ENCODE measurements at places on chromosomes 3 and 15.

DNA sequence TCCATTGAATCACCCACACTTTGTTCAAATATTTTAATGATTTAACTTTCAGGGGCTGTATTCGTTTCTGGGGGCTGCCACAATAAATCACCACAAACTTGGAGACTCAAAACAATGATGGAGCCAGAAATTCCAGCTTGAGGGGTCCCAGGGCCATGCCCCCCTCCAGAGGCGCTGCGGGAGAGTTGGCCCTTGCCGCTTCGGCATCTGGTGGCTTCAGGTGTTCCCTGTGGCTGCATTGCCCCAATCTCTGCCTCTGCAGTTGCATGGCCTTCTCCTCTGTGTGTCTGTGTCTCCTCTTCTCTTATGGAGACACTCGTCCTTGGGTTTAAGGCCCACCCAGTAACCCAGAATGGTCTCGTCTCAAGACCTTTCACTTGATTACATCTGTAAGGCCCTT lies 144.7 kb downstream of the CHSY1 start:
- DNase-seq, result no peak

GRCh38 chr3:62803276-62803675 lies 71.9 kb downstream of the CADPS start:
- no peak for DNase-seq

GRCh38 chr15:68407886-68408881 lies 23.8 kb downstream of the ITGA11 start:
- no peak for DNase-seq

- DNase-seq, result no peak
Observed at GRCh38 chr3:66377800-66378199, 123.0 kb downstream of the LRIG1 start.

DNA sequence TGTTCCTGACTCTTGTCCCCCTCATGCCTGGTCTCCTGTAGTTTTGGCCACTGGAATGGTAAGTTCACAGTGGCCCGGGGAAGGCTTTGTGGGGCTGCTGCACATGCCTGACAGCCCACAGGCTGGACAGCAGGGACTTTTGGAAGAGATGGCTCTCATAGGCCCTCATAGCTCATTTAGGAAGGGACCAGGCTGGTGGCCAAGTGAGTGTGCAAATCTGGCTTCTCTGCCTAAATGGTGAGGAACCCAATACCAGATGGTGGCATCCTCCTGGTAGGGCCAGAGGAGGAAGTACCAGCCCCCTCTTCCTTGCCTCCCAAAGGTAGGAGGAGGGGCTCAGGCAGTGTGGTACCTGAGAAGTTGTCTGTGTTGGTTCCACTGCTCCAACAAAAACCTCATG lies 25.6 kb downstream of the ALPK3 start:
- no peak for DNase-seq

DNA sequence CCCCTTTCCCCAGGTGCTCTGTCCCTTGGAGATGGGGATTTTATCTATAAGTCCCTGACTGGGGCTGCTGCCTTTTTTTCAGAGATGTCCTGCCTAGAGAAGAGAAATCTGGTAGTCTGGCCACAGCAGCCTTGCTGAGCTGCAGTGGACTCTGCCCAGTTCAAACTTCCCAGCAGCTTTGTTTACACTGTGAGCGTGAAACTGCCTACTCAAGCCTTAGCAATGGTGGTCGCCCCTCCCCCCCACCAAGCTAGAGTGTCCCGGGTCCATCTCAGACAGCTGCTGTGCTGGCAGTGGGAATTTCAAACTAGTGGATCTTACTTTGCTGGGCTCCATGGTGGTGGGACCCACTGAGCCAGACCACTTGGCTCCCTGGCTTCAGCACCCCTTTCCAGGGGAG lies 38.9 kb downstream of the TMEM266 start:
- DNase-seq, result no peak

GRCh38 chr15:66936109-66936860 lies 129.1 kb upstream of the SMAD3 start:
- DNase-seq, result no peak

DNA sequence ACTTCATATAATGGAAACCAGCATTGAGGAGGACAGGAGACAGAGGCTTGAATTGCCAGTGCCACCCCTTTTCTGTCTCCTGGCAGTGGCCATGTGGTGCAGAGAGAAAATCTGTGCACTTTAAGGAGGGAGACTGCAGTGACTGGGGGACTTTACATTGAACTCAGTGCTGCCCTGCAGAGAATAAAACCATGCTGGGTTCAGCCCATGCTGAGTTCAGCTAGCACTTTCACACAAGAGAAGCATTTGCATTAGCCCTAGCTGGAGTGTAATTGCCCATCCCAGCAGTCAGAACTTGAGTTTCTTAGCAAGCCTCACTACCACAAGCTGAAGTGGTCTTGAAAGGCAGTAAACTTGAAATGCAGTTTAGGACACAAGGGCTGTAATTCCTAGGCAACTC lies 677.5 kb downstream of the ZPLD1 start:
- DNase-seq, result no peak

DNA sequence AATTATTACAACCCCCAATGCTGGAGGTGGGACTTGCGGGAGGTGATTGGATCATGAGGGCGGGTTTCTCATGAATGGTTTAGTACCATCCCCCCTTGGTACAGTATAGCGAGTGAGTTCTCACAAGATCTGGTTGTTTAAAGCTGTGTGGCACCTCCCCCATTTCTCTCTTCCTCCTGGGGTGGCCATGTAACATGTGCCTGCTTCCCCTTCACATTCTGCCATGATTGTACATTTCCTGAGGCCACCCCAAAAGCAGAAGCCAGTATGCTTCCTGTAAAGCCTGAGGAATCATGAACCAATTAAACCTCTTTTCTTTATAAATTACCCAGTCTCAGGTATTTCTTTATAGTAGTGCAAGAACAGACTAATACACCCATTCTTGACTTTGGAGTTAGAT lies 20.3 kb upstream of the PROK2 start:
- no peak for DNase-seq

DNA sequence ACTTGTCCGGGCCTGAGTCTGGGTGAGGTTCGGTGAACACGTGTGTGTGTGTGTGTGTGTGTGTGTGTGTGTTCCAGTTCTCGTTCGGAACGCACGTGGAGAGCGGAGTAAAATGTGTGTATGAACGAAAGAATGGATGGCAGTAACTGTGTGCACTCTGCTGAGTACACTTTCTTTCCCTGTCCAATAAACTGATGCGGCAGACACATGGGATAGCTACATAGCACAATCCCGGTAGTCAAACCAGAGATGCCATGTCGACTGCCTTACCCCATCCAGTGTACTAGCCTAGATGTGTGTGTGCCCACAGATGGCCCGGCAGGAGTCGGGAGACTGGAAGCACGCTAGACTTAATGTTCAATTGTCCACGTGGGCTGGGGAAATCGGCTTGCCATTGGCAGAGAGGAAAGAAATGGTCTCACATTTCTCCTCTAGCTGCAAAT lies 507 bp upstream of the GOLIM4 start:
- DNase-seq, result peak; percentile 81

DNA sequence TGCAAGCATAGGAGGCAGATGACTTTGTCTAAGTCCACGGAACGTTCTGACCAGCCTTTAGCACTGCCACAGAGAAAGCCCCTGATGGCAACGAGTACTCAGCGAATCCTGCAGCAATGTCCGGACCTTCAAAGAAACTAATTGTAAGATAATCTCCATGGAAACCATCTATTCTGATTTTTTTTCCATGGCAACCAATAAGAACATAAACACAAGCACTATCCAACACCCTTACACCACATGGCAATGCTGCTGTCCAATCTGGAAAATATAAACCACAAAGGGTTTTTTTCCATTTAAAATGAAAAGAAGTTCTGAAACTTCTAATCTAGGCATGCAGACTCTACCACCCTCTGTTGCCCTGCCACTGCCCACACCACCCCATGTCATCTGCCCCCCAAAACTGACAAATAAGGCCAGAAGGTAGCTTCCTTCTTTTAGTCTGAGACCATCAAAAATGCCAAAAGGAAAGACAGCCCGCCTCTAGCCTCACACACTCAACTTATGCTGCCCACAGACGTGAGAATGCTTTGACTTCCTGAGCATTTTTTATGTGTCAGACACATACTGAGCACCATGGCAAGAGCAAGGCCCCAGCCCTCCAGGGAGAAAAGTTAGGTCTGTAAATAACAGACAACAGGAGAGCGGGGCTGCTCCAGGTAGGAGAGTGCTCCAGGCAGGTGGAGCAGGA lies 44.5 kb downstream of the POC1A start:
- DNase-seq, result no peak

- peak; percentile 87 for DNase-seq
Observed at GRCh38 chr3:51391075-51391565, at the start of gene RBM15B. Gene RBM15B, plus strand, starts transcription at chr3:51391285. Its CDS starts 115 bp downstream, at chr3:51391400.

GRCh38 chr3:54746722-54747121 lies 181.1 kb downstream of the LRTM1 start:
- no peak for DNase-seq

- no peak for DNase-seq
Observed at GRCh38 chr15:34581043-34581365, 2.4 kb downstream of the GOLGA8B start.

DNA sequence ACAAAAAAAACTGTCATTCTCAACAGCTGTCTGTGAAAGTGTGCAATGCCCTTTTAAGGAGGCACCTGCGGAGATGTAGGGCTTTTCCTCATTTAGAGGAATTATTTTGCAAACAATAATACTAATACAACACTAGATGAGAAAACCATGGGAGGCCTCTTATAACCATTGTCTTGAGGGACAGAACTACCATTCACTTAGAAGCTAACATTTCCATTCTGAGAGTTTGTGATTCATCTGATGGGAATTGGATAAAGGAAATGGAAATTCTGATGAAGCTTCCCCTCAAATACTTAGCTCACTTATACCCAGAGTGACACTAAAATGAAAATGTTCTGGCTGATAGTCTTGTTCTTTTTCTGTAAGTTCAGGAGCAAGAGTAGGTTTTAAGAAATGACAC lies 147.7 kb downstream of the CADPS start:
- DNase-seq, result no peak

DNA sequence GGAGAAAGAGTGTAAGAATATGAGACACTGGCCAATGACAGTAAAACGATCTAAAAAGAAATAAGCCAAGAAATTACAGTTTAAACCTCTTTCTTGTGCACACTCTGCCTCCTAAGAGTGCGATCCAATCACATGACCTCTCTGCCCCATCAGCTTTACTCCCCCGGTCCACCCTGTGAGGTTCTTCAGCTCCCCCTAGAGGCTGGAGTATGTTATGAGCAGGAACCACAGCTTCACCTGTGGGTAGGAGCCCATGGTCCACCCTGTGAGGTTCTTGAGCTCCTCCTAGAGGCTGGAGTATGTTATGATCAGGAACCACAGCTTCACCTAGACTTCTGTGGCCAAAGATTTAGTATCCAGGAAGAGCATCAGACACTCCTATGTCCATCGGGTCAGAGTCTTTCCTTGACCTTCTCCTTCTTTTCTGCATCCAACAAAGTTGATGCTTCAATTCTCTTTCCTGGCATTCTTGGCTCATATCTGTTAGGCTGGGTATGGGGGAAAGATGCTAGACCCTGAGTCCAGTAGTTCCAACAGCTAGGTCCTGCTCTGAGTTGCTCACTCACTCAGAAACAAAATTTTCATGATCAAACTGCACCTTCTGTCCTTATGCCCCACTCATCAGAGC lies 164.0 kb downstream of the MINAR1 start:
- DNase-seq, result peak; percentile 91

Measured in HAP-1 (cell line).